Heart right ventricle (tissue), 16 donors: ENCODE measurements at places on chromosomes 11 and 22. TPM values are rescaled to one million over a fixed set of nuclear protein-coding genes. Genes with fewer than 3 reads are reported as not detected.

GRCh38 chr22:20422271-20423007, 15.2 kb downstream of the SCARF2 start:
- no peak overlapping the region for H3K4me3 ChIP-seq
- no peaks in the 10 kb centered on the region for H3K36me3 ChIP-seq
- H3K4me1 ChIP-seq: peaks cover 28% of the 10 kb centered on the region
- DNase-seq: no peak

GRCh38 chr22:48639896-48640748, 1187.6 kb downstream of the BRD1 start:
- H3K27ac ChIP-seq: no peak overlapping the region
- no peaks in the 10 kb centered on the region for H3K36me3 ChIP-seq
- H3K4me1 ChIP-seq: no peaks in the 10 kb centered on the region
- H3K27me3 ChIP-seq: peaks cover 9% of the 10 kb centered on the region
- no peak overlapping the region for H3K4me3 ChIP-seq

The SLC6A5 gene
- not detected for total RNA-seq

DNA sequence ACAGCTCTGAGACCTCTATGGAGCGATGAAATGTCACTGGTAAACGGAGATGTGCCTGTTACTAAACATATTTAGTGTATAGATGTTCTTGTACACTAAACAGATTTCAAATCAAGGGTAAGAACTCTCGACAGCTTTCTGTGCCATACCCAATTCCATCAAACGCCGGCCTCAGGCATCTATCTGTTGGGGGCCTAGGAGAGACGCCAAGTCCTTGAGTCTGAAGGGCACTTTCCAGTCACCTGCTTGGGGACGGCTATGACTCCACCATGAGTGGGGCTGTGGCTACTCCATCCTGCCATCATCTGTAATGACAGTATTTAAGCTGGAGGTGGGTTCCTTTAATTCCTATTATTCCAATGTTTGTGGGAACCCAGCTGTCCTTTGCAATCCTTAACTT, 87.8 kb downstream of the SHANK2 start:
- no peaks in the 10 kb centered on the region for H3K36me3 ChIP-seq
- no peaks in the 10 kb centered on the region for H3K4me1 ChIP-seq
- peaks cover 4% of the 10 kb centered on the region for H3K27me3 ChIP-seq
- DNase-seq: no peak
- H3K27ac ChIP-seq: no peak overlapping the region
- no peak overlapping the region for H3K4me3 ChIP-seq

- no peaks in the 10 kb centered on the region for H3K27me3 ChIP-seq
- no peak for DNase-seq
- H3K4me3 ChIP-seq: no peak overlapping the region
- H3K27ac ChIP-seq: no peak overlapping the region
- H3K36me3 ChIP-seq: no peaks in the 10 kb centered on the region
Measured at GRCh38 chr22:31128156-31128555, 5.4 kb downstream of the INPP5J start.

The OR8B4 gene
- not detected for total RNA-seq

DNA sequence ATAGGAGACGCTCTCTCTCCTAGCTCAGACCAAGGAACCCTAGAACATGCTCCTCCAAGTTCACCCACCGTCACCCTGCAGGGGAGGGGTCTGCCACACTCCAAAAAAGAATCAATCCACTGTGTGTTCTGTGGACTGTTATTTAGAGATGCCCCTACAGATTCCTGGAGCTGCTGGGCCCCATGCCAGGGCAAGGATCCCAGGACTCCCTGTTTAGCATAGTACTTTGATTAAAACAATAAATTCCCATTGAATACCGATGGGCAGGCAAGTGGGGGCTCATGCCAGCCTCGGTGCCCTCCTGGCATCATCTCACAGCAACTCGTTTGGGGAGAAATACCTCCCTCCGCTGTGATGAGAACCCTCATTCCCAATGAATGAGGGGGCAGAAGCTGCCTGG, 247.5 kb downstream of the ST3GAL4 start:
- no peaks in the 10 kb centered on the region for H3K4me1 ChIP-seq
- DNase-seq: no peak
- H3K27ac ChIP-seq: no peak overlapping the region
- H3K27me3 ChIP-seq: peaks cover 83% of the 10 kb centered on the region

DNA sequence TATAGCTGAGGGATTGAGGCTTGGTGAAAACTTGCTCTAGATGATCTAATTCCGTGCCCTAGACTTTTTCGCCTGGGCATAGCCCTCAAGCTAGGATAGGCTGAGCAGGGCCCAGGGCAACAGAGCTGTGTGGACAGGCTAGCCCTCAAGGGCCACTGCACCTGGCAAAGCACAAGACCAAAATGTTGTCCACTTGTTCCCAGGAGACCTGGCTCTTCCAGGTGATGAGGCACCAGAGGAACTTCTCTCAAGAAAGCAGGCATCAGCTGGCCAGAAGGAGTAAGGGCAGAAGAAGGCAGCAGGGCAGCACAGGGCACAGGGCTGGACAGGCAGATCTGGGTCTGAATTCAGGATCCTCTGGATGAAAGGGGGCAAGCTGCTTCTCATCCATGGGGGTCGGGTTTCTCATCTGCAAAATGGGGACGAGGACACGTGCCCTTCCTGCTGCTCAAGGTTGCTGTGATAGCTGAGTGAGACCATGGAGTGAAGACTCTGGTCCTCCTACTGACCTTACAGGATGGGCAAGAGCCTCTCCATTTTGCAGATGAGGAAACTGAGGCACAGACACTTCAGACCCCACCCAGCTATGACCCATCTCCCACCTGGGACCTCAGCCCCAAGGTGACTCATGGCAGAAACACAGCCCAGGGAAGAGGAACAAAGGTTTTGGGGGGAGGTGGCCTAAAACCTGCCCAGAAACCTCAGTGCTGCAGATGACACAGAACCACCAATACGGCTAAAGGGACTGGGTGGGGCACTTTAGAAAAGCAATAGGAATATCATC, 42.2 kb upstream of the PRDM11 start:
- H3K27me3 ChIP-seq: no peaks in the 10 kb centered on the region
- H3K4me3 ChIP-seq: no peak overlapping the region
- no peak for DNase-seq
- H3K27ac ChIP-seq: no peak overlapping the region
- H3K36me3 ChIP-seq: no peaks in the 10 kb centered on the region

DNA sequence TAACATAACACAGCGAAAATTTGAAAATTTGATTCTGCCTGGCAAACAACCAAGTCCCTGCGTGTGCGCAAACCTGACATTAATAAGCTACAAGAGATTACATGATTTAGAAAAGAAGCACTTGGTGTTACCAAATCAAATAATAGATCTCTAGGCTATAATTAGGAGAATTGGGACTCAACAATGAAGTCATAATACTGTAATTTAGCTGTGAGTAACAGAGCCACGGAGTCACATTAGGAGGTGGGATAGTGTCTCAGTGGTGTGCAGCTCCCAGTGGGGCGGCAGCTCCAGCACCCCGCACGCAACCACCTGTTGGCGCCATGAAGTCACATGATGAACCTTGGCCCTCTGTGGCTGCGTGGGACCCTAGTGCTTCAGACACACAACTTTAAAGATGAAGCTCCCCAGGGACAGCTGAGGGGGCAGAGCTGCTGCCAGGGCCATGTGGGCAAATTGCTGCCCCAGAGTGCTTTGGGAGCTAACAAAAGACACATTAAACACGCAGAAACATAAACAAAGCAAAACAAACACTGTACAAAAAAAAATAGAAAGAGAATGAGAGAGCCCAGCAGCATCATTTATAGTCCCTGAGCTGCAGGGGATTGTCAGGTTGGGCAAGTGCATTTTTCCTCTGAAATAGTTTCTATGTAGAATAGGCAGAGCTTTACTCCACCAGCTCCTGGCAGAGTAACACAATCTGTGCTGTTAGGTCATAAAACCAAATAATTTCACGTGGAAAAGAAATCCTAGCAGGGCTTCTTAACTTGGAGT, 605.6 kb downstream of the SOX6 start:
- no peak overlapping the region for H3K27ac ChIP-seq
- DNase-seq: no peak
- H3K27me3 ChIP-seq: no peaks in the 10 kb centered on the region
- H3K4me1 ChIP-seq: no peaks in the 10 kb centered on the region

The ACRV1 gene
- not detected for total RNA-seq

GRCh38 chr11:120511820-120512738, 531 bp downstream of the GRIK4 start:
- no peaks in the 10 kb centered on the region for H3K36me3 ChIP-seq
- peak overlapping the region; percentile 8 for H3K4me3 ChIP-seq
- peaks cover 55% of the 10 kb centered on the region for H3K27me3 ChIP-seq
- no peak overlapping the region for H3K27ac ChIP-seq
- DNase-seq: no peak

- H3K27ac ChIP-seq: no peak overlapping the region
- peaks cover 45% of the 10 kb centered on the region for H3K4me1 ChIP-seq
- H3K36me3 ChIP-seq: no peaks in the 10 kb centered on the region
- no peak for DNase-seq
- H3K4me3 ChIP-seq: no peak overlapping the region
Measured at GRCh38 chr22:50710221-50710620, 27.8 kb upstream of the ACR start.

GRCh38 chr11:66953081-66953833, 4.9 kb downstream of the PC start:
- H3K36me3 ChIP-seq: no peaks in the 10 kb centered on the region
- peaks cover 7% of the 10 kb centered on the region for H3K4me1 ChIP-seq
- no peaks in the 10 kb centered on the region for H3K27me3 ChIP-seq
- DNase-seq: no peak

- H3K4me1 ChIP-seq: peaks cover 87% of the 10 kb centered on the region
- peak overlapping the region; percentile 59 for H3K4me3 ChIP-seq
- no peak for DNase-seq
- H3K36me3 ChIP-seq: no peaks in the 10 kb centered on the region
Measured at GRCh38 chr22:35839841-35840301, 122.2 kb downstream of the APOL5 start.

GRCh38 chr11:10537600-10537999, 3.4 kb downstream of the RNF141 start:
- H3K4me1 ChIP-seq: peaks cover 12% of the 10 kb centered on the region
- DNase-seq: no peak
- no peak overlapping the region for H3K4me3 ChIP-seq

- H3K27ac ChIP-seq: no peak overlapping the region
- no peaks in the 10 kb centered on the region for H3K27me3 ChIP-seq
Measured at GRCh38 chr11:8347978-8348377, 84.3 kb upstream of the LMO1 start.

- no peak for DNase-seq
- H3K27ac ChIP-seq: peak overlapping the region; percentile 34
- no peak overlapping the region for H3K4me3 ChIP-seq
- H3K4me1 ChIP-seq: peaks cover 32% of the 10 kb centered on the region
- H3K36me3 ChIP-seq: no peaks in the 10 kb centered on the region
Measured at GRCh38 chr11:10322401-10322800, 17.5 kb downstream of the ADM start.

- H3K4me1 ChIP-seq: no peaks in the 10 kb centered on the region
- H3K4me3 ChIP-seq: no peak overlapping the region
- H3K27ac ChIP-seq: no peak overlapping the region
- H3K27me3 ChIP-seq: peaks cover 5% of the 10 kb centered on the region
- H3K36me3 ChIP-seq: no peaks in the 10 kb centered on the region
- DNase-seq: no peak
Measured at GRCh38 chr11:107653076-107653475, 58.8 kb downstream of the SLN start.

DNA sequence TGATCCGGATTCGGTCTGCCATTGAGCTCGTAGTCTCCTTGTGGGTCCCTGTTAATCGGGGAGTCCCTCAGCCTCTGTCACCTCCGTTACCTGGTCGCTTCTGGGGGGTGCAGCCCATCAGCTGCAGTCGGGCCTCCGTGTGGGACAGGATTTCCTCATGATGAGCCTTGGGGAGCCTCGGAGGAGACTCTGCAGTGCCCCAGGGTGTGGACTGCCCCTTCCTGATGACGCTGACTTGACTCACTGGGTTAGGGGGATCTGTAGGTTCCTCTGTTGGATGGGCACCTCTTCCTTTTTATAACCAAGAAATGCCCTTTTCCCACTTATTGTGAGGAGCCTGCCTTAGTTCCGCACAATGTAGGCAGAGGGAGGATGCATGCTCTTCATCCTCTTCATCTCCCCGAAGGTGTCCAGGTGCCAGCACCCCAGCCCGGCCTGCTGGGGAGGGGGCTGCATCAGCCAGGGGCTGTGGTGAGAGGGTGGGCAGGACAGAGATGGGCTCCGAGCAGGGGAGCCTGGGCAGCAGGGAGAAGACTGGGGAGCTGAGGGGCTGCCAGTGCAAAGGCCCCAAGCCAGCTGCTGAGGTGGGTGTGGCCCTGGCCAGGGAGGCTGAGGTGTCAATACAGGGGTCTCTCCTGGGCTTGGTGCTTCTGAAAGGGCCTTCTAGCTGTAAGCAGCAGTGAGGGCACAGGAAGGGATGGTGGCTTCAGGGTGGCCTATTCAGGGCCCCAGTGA, 13.5 kb upstream of the TTLL8 start:
- H3K27me3 ChIP-seq: peaks cover 15% of the 10 kb centered on the region
- DNase-seq: no peak
- H3K36me3 ChIP-seq: no peaks in the 10 kb centered on the region
- H3K27ac ChIP-seq: no peak overlapping the region
- H3K4me1 ChIP-seq: no peaks in the 10 kb centered on the region

The HTR3B gene
- total RNA-seq: not detected

The REXO2 gene
- total RNA-seq: 161 TPM

GRCh38 chr22:46572911-46573780, 35.7 kb upstream of the CELSR1 start:
- no peaks in the 10 kb centered on the region for H3K36me3 ChIP-seq
- DNase-seq: peak; percentile 43
- H3K4me3 ChIP-seq: no peak overlapping the region
- H3K27ac ChIP-seq: no peak overlapping the region
- H3K27me3 ChIP-seq: no peaks in the 10 kb centered on the region
- peaks cover 39% of the 10 kb centered on the region for H3K4me1 ChIP-seq

DNA sequence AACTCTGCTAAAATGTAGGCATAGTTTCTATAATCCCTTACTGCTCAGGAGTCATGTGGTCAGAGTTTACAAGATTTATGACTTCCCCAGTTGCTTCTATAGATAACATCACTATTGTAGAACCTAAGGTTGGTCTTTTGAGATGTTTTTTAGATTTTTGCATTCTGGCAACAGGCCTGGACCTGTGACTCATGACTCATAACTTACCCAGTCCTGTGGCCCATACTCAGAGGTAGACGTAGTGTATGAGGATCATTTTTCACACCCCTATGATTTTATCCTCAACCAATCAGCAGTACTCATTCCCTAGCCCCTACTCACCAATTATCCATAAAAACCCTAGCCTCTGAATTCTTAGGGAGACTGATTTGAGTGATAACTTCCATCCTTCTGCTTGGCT, 384.4 kb upstream of the DDI1 start:
- H3K4me1 ChIP-seq: no peaks in the 10 kb centered on the region
- H3K27me3 ChIP-seq: no peaks in the 10 kb centered on the region
- no peak overlapping the region for H3K4me3 ChIP-seq
- no peaks in the 10 kb centered on the region for H3K36me3 ChIP-seq
- no peak overlapping the region for H3K27ac ChIP-seq

DNA sequence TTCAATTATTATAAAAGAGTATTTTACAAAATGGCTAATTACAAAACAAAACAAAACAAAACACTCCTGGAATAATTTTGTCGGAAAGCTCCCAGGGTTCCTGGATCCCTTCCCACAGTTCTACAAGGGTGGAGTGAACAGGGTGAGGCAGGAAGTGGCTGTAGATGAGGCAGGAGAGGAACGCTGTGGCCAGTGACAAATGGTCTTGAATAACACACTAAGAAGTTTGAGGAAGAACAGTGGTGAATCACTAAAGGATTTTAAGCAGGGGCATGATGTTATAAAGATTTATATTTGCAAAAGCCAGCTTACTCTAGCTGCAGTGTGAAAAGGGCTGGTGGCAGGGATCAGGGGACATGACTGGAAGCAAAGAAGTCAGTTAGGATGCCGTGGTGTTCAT, 33.8 kb upstream of the APOA1 start:
- H3K36me3 ChIP-seq: no peaks in the 10 kb centered on the region
- peak overlapping the region; percentile 36 for H3K27ac ChIP-seq
- DNase-seq: no peak
- no peak overlapping the region for H3K4me3 ChIP-seq
- H3K27me3 ChIP-seq: no peaks in the 10 kb centered on the region
- H3K4me1 ChIP-seq: peaks cover 73% of the 10 kb centered on the region
